ENCODE measurements at places on chromosomes 5 and 9. TPM values are rescaled to one million over a fixed set of nuclear protein-coding genes. Genes with fewer than 3 reads are reported as not detected.

Gene NOL6
- polyA plus RNA-seq = 11.6 TPM

Gene PCDHA5
- polyA plus RNA-seq = not detected

- peak; percentile 11 for DNase-seq
- H3K36me3 ChIP-seq = peaks cover 5% of the 10 kb centered on the region
- H3K4me1 ChIP-seq = no peaks in the 10 kb centered on the region
- H3K27me3 ChIP-seq = no peaks in the 10 kb centered on the region
These were observed 42.1 kb upstream of the GPR21 start for GRCh38 chr9:122991370-122991830.

DNA sequence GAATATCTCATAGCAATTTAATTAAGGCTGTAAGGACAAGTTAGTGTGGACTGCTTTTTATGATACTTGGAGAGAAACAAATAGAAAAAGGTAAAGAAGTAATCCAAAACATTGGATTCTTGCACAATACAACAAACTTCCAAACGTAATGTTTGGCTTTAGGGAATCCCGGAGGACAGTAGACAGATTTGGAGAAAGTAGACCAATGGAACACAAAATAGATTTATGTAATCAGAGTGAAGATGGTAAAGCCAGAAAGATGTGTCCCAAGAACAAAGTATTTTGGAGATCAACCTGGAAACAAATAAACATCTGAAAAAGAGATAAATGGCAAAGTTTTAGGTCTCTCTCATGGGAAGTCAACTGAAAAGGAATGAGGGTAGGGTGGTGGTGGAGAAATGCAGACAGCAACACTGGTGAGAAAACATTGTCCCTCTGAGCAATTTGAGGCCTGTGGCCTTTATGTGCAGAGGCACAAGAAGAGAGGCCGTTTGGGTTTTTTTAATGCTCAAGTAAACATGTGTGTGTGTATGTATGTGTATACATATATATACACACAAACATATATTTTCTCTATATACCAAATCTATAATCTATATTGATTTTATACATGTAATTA, 620.6 kb downstream of the PDE4D start:
- DNase-seq = no peak
- no peak overlapping the region for H3K4me3 ChIP-seq
- no peak overlapping the region for H3K27ac ChIP-seq
- H3K4me1 ChIP-seq = peaks cover 13% of the 10 kb centered on the region
- peaks cover 8% of the 10 kb centered on the region for H3K27me3 ChIP-seq

DNA sequence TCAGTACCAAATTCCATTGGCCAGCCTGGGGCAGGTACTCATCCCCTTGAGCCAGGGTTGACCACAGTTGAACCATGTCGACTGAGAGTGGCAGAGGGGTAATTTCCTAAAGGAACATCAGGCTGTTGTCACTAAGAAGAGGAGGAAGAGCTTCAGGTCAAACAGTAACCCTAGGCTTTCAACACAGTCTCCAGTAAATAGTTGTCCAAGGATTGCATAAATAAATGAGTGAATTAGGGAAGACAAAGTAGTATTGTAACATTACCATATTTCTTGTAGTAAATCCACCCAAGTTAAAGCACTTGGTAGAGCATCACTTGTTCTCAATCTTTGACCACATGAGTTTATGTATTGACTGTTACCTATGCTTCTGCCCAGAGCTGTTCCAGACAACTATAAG, 7.4 kb downstream of the PSAT1 start:
- H3K27me3 ChIP-seq = no peaks in the 10 kb centered on the region
- H3K4me1 ChIP-seq = no peaks in the 10 kb centered on the region
- H3K4me3 ChIP-seq = no peak overlapping the region
- H3K36me3 ChIP-seq = peaks cover 4% of the 10 kb centered on the region
- no peak for DNase-seq

GRCh38 chr5:15555176-15555575, 55.2 kb downstream of the FBXL7 start:
- no peaks in the 10 kb centered on the region for H3K27me3 ChIP-seq
- H3K4me3 ChIP-seq = no peak overlapping the region
- no peaks in the 10 kb centered on the region for H3K4me1 ChIP-seq
- H3K36me3 ChIP-seq = peaks cover 5% of the 10 kb centered on the region

GRCh38 chr9:108153416-108153815, 663.8 kb upstream of the KLF4 start:
- H3K4me3 ChIP-seq = no peak overlapping the region
- no peaks in the 10 kb centered on the region for H3K4me1 ChIP-seq
- H3K27ac ChIP-seq = peak overlapping the region; percentile 64
- H3K27me3 ChIP-seq = no peaks in the 10 kb centered on the region
- H3K36me3 ChIP-seq = no peaks in the 10 kb centered on the region
- no peak for DNase-seq

All from naive B cell (primary cell).